ENCODE measurements at places on chromosomes 6 and 20. TPM values are rescaled to one million over a fixed set of nuclear protein-coding genes. Genes with fewer than 3 reads are reported as not detected.

The CEP162 gene
- total RNA-seq, result 45.0 TPM

The WFDC10B gene
- 1.9 TPM for total RNA-seq

The DNAH8 gene
- not detected for total RNA-seq

The HSPA12B gene
- total RNA-seq, result 4.1 TPM

The TRIM10 gene
- 19.8 TPM for total RNA-seq

The MATN4 gene
- not detected for total RNA-seq

The SYNGAP1 gene
- 4.9 TPM for total RNA-seq

The PROKR2 gene
- total RNA-seq, result not detected

The FHL5 gene
- 2.9 TPM for total RNA-seq

The FERMT1 gene
- total RNA-seq, result 23.2 TPM

The PRICKLE4 gene
- total RNA-seq, result 6.7 TPM

The RREB1 gene
- total RNA-seq, result 120 TPM

The TP53INP2 gene
- 73.2 TPM for total RNA-seq

The MLIP gene
- not detected for total RNA-seq

The GRM1 gene
- total RNA-seq, result 0.16 TPM

The OOEP gene
- not detected for total RNA-seq

The LSM2 gene
- 23.5 TPM for total RNA-seq

The FOXQ1 gene
- total RNA-seq, result not detected

The SDCBP2 gene
- 246 TPM for total RNA-seq

The SAMD3 gene
- not detected for total RNA-seq

The C20orf204 gene
- total RNA-seq, result 0.68 TPM

The DUSP15 gene
- total RNA-seq, result not detected

The COL9A3 gene
- total RNA-seq, result 10.0 TPM

The PRL gene
- total RNA-seq, result not detected

The SPTLC3 gene
- 11.6 TPM for total RNA-seq

The PAK5 gene
- total RNA-seq, result not detected

The SOX4 gene
- total RNA-seq, result 25.3 TPM

The ULBP3 gene
- not detected for total RNA-seq

The LY6G6F gene
- total RNA-seq, result not detected

The PYGB gene
- 351 TPM for total RNA-seq

The ECT2L gene
- total RNA-seq, result not detected

The MEI4 gene
- total RNA-seq, result under 0.01 TPM

The HLA-DQB1 gene
- total RNA-seq, result 0.14 TPM

The RHAG gene
- total RNA-seq, result not detected

The GHRH gene
- total RNA-seq, result not detected

The RCAN2 gene
- 1.9 TPM for total RNA-seq

Data from transverse colon (tissue), 4 donors.